ENCODE measurements at places on chromosomes 12 and 14.

- peak; percentile 45 for DNase-seq
Measured at GRCh38 chr12:34218193-34219045, 196.1 kb downstream of the ALG10 start.

- DNase-seq = no peak
Measured at GRCh38 chr12:89334548-89335169, 17.6 kb downstream of the DUSP6 start.

DNA sequence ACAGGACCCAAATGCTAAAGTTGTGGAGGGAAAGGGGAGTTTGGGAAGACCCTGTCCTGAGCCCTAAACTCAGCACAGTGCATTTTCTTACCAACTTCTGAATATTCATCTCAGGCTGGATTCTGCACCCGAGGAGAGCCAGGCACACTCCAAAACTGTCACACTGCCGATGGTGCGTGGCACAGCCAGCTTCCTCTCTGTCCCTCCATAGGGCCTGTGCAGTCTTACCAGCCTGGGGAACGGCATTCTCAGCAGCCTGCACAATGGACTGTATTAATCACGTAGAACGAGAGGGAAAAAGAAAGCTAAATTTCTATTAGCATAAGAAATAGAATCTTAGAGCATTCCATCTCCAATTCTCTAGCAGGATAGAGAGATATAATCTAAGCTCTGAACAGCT, 71.3 kb upstream of the GPATCH2L start:
- no peak for DNase-seq

- no peak for DNase-seq
Measured at GRCh38 chr12:49928471-49928870, 22.1 kb upstream of the AQP2 start.

- DNase-seq = no peak
Measured at GRCh38 chr12:32702946-32703345, 23.8 kb downstream of the DNM1L start.

DNA sequence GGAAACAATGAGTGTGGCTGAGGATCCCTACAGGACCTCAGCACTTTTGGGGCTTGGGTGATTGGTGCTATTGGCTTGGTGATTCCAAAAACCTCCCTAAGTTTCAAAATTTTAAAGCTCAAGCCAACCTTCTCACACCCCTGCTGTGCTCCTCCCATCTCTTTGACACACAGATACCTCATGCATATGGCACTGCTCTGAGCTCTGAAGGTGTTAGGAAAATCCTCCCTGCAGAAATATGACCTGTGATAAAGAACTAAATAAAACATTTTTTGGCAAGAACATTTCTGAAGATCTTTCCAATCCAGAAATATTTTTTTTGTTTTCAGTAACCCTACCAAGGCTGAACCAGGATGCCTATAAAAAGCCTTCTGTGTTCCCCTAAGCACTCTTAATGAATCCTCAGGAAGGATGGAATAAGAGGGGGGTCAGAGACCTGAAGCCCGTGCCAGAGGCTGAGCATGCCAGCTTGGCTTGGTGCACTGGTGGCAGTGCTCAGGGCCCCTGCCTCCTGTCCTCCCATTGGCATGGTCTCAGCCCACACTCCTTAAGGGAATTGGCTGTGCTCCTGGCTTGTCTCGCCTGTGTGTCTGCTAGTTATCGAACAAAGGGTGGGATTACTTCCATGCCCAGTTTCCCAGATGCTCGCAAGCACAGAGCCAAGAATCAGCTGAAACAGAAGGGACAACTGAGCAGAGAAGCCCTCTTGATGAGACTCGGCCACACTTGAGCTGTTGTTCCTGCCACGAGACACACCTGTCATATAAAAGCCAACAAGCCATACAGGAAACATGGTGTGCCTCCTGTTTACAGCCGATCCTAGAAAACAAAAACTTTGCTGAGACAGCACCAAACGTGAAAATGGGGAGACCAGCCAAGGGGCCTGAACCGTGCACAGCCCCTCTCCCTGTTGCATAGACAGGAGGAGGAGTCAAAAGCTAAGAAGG, 132.7 kb upstream of the EEA1 start:
- DNase-seq = peak; percentile 71

DNA sequence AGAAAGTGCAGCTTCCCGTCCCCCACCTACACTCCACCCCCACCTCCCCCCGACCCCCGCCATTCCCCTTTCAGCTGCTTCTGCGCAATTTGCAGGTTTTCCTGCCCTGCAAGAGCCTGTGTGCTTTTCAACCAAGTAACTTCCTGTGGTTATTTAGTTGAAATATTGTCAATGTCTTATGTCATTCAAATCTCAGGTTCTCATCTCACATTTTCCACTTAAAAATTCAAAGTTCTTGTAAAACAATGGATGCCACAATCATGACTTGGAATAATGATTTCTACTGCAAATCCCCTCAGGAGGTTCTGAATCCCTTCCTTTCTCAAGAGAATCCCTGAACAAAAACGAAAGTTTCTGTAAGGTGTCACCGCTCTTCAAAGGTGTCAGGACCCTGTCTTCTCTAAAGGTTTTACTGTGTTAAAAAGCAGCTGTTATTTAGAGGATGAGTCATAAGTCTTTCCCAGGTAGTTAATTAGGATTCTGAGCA, 31.6 kb downstream of the WBP11 start:
- no peak for DNase-seq

- no peak for DNase-seq
Measured at GRCh38 chr12:54028314-54029201, at the start of gene HOXC6. Gene HOXC6, plus strand, starts transcription at chr12:54028440. Its CDS starts 82 bp downstream, at chr12:54028522.

GRCh38 chr14:72673179-72673578, 220.7 kb downstream of the DPF3 start:
- DNase-seq = no peak

DNA sequence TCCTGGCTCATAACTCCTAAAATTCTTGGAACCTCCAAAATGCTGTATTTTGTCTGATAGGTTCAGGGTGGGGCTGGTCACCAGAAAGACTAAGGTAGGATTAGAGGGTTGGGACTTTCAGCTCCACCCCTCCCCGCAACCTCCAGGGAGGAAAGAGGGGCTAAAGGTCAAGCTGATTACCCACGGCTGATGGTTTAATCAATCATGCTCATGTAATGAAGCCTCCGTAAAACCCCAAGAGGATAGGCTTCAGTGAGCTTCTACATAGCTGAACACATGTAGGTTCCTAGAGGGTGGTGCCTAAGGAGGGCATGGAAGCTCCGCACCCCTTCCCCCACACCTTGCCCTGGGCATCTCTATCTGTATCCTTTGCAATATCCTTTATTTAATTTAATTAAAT, 60.0 kb downstream of the DGLUCY start:
- DNase-seq = no peak

- peak; percentile 56 for DNase-seq
Measured at GRCh38 chr12:19643635-19644034, 204.3 kb downstream of the AEBP2 start.

DNA sequence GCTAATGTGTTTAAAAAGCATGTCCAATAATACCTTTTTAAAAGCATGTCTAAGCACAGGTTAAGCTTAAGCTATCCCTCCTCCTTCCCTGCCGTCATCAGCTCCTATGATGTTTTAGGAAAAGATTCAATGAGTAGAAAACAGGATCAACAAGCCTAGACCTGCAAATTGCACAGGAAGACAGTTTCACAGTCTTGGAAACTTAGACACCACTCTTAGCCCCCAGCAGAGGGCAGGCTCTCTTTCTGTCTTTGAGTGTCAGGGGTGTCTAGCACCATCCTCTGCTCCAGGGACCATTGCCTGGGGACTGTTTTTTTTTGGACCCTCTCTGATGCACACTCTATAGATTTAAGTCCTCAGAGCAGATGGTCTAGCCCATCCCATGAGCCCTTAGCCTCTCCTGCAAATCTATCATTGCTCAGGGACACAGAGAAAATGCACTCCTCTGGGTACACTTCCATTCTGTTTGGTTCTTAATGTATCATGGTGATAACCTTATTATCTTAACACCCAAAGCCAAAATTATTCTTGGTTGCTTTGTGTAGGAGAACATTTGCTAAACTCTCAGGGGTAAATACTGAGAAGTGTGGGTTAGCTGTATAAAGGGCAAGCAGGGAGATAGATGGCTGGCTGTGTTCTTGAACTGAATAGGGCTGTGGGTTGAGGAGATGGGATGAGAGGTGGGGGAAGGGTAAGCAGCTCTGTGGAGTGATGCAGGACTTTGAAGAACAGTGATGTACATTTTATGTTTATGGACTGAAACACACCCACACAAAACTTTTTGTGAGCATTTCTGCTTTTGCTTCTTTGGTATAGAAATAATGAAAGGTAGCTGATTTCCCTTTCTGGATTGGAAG, 259.9 kb upstream of the DDHD1 start:
- no peak for DNase-seq

Measured in NCI-H2029 (cell line).